ENCODE measurements at places on chromosomes 12 and 14.

GRCh38 chr12:117889098-117889497 lies 79.7 kb downstream of the KSR2 start:
- no peak for DNase-seq

DNA sequence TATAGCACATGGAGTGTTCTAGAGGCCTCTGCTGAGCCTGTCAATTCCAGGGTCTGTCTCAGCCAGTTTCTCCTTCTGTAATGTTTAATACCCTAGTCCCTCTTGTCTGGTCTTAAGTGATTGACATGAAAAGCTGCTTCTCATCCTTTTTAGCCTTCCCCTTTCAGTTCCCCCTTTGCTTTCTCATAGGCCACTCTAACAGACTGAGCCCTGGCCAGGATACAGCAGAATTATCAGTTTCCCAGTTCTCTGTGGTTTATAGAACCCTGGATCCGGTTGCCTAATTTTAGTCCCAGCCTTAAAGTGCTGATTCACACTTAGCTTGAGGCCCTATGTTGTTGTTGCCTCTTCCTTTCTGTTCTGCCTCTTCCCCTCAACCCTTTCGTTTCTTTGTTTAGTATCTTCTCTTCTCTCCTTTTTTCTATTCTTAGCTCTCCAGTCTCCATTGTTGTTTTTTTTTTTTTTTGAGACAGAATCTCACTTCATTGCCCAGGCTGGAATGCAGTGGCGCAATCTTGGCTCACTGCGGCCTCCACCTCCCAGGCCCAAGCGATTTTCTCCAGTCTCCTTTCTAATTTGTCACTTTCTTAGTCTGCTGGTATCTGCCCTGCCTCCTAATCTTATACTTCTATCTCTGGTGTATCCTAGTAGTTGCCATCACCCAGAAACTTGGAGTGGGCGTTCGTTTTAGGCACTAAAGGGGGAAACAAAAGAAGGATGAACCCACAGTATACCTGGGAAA lies 2.9 kb upstream of the BIN2 start:
- DNase-seq, result no peak

DNA sequence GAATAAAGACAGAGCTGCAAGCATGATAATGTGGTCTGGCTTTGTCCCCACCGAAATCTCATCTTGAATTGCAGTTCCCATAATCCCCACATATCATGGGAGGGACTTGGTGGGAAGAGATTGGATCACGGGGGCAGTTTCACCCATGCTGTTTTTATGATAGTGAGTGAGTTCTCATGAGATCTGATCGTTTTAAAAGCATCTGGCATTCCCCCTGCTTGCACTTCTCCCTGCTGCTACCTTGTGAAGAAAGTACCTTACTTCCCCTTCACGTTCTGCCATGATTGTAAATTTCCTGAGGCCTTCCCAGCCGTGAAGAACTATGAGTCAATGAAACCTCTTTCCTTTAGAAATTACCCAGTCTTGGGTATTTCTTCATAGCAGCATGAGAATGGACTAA lies 158.7 kb downstream of the SLC35F4 start:
- no peak for DNase-seq

GRCh38 chr12:49750996-49751393 lies 9.6 kb downstream of the TMBIM6 start:
- no peak for DNase-seq

DNA sequence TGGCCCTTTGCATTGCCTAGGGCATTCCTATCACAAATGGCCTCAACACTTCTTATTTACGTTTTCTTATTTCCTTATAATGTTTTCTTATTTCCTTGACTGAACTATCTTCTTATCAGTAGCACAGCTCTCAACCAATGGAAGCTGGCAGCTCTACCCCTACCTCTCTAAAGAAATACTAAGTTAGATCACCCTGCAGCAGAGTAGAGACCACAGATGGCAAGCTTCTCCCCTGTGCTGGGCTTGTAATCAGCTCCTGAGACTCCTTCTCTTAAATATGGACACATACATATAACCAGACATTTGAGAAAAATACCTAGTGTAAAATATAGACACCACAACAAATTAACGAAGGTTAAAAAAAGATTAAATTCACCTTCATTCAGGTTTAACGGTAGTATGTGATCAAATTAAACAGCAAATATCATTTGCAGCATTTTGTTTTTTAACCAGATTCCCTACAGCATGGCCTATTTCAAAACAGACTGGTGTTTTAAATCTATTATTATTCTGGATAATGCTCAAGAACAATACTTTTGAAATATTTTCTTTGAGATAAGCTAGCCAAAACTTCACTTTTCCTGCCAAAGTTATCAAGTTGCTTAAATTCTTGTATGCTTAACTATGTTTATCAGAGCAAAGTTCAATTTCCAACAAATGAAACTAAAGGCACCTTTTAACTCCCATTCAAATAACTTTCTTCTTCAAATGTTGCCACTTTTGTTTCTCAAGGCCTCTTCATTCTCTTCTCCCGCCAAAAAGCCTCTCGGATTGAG lies 54.3 kb downstream of the SLC41A2 start:
- no peak for DNase-seq

GRCh38 chr14:61296719-61297502 lies 15.8 kb upstream of the TMEM30B start:
- no peak for DNase-seq

DNA sequence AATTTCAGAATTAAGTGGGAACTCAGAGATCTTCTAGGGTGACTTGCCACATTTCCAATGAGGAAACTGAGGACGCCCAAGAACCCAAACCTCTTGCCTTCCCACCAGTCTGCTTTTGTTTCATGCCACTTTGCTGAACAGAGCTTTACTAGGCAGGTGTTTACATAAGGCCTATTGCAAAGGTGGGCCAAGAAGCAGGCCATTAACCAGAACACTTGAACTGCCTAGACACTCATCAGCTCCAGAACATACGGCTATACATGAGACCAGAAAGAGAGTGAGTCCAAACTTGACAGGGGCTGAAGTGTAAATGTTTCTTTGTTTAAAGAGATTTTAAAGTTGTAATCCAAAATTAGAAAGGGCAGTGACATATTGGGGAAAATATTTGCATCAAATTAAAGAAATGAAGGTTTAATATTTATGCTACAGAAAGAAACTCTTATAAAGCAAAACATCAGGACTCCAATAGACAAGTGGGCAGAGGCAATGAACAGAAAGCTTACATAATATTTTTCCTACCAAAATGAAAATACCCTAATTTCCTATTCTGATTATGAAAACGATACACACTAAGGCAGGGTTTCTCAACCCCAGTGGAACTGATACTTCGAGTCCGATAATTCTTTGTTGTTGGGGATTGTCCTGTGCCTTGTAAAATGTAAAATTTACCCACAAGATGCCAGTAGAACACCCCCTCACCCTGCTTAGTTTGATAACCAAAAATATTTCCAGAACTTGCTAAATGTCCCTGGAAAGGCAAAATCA lies 11.7 kb downstream of the BATF start:
- DNase-seq, result no peak

DNA sequence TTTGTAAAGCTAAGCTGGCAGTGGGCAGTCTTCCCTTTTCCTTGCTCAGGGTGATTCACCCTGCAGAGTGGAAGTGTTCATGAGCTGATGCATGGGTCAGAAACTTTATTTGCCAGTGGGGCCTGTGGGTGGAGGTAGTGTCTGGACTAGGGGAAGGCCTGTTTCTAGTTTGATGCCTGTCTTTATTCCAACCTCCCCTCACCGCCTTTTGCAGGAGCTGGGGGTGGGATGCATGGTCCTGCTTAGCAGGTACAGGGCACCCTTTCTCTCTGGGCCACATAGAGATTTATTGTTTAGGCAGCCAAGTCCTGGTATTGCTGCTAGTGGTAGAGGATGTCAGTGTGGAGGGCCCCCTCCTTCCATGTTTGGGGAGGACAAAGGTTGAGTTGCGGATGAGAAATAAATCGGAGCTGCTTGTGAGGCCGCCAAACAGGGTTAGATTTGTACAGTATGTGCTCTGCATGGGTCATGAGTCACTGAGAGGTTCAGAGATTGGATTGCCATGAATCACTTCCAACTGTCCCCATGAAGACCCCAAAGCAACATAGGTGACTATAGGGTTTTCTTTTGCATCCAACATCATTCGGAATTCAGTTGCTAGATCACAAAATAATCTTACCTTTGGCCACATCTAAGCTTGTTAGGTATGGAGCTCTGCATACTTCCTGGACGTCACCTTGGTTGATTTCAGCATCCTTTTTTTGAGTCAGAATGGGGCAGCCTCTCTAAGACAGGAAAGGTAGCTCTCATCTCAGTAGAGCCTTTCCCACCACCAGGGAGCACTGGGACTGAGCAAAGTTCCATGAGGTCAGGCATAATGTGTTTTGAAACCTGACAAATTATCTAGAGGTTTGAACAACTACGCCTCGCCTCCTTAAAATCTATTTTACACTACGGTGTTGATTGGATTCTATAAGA lies 8.8 kb downstream of the SMOC1 start:
- DNase-seq, result no peak

DNA sequence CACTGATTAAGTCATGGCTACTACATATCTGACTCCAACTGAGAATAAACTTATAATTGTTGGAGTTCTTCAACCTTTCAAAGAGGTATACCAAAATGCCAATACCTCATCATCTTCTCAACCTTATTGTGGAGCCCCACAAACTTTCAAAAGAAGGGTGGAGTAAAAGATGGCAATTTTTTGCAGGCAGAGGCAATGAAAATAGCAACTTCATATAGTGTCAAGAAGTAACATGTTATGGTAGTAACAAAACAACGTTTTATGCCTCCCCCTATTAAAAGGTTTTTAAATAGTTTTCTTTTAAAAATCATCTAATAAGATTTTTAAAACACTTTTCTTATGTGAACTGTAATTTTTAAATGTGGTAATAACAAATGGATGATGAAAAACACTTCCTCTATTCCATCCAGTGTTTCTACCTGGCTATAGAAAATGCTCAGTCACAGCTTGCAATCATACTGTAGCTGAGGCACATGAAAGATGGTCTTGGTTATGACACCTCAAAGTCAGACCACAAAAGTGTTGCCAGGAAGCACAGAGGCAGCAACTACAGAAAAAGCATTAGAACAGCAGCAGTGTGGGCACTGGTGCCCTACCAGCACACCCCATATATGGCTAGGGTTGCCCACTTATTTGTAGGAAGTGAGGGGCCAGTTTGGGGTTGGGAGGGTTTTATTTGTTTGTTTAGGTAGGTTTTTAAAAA lies 7.0 kb downstream of the PPP1R12A start:
- peak; percentile 12 for DNase-seq

- no peak for DNase-seq
Measured at GRCh38 chr14:99626041-99626648, 18.8 kb upstream of the HHIPL1 start.

DNA sequence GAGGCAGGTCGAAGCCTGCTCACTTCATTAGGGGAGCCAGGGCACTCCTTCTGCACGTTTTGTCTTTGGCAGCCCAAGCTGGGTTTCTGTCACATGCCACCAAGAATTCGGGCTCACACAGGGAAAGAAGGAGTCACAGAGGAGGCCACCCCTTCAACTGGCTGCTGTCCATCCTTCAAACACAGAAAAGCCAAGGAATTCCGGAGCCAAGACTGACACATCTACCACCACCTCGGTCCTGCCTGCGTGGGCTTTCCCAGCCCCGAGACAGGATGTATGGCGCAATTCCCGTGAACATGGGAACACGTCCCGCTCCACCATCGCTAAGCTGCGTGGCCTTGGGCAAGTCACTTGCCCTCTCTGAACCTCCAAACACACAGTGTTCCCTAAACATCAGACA lies 70.4 kb downstream of the NCOR2 start:
- no peak for DNase-seq

DNA sequence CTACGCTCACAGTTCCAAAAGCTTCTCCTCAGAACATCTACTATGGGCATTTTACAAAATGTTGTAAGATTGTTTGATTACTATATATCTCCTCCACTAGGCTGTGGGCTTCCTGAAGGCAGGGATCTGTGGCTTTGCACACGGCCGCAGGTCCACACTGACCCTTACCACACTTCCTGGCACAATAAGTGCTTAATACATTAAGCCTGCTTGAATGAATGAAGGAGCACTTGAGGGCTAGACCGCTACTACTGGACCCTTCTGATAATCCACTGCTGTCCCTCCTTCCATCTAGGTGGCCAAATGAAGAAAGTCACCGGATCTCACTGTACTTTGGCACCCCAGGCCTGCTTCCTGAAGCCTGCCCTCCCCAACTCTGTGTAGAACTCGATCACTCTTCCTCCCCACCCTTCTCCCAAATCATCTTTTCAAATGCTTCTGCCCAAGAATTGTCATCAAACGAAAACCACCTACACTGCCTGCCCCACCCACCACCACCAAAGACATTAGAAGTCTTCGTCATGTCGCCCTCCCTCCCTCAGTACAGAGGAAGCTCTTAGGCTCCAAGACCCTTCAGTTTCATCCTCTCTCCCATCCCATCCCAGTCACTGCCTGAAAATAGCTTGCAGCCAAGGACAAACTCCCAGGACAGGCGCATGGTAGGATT lies 596 bp upstream of the ZBTB39 start:
- DNase-seq, result no peak

GRCh38 chr12:111443586-111443985 lies 37.9 kb downstream of the SH2B3 start:
- no peak for DNase-seq

- no peak for DNase-seq
Measured at GRCh38 chr12:22812531-22812930, 187.6 kb downstream of the ETNK1 start.

- DNase-seq, result no peak
Measured at GRCh38 chr12:52454411-52455201, 2.7 kb upstream of the KRT6B start.

- DNase-seq, result no peak
Measured at GRCh38 chr14:63781686-63782085, 53.8 kb upstream of the SGPP1 start.

DNA sequence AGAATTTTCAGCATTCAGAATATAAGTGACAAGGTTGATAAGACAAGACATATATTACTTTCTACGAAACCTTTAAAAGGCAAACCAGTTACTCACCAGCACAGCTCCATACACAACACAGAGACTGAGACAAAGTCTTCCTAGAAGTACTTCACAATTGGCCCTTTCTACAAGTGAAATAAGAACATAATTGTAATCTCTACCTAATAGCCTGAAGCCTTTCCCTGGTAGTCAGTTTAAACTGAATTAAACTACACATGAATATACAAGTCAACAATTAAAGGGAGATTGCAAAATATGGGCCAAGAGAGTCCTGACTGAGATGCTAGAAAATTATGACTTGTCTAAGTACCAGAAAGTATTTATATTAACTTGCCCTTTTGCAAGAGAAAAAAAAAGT lies 95.9 kb downstream of the PUS7L start:
- no peak for DNase-seq

DNA sequence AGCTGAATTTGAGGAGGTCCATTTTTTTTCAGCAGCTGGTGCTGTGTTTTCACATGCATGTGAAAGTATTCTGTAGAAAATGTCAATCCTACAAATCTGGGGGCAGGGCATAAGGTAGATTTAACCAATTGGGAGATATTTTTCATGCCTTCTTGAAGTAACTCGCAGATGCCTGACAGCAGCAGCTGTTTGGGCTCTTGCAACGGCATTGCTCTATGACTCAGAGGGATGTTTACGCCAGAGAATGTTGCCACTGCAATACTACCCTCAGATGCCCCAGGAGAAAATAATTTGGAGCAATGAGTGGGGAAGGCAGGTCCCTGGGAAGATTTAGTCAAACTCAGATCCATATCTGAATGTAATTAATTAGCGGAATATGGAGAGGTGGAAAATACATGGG lies 42.5 kb upstream of the MYBPC1 start:
- DNase-seq, result no peak
